ENCODE measurements at places on chromosomes 16 and 17.

DNA sequence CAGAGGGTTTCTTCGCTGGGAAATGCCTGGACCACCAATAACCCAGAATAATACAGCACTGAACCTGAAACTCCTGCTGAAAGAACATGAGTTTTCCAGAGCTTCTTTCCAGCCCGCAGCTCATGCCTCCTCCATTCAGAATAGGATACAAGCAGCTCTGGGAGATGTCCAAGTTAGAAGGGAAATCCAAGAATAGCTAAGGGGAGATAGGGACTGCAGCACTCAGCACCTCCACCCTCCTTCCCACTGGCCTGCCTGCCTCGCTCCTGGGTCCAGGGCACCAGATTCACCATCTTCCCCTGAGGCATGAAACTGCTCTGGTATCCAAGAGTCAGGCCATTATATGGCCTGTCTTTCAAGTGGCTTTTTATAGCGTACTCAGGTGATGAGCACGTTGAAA, 4.1 kb downstream of the KRT31 start:
- no peak for DNase-seq

GRCh38 chr16:85126394-85126704, 14.1 kb upstream of the CIBAR2 start:
- DNase-seq, result no peak

DNA sequence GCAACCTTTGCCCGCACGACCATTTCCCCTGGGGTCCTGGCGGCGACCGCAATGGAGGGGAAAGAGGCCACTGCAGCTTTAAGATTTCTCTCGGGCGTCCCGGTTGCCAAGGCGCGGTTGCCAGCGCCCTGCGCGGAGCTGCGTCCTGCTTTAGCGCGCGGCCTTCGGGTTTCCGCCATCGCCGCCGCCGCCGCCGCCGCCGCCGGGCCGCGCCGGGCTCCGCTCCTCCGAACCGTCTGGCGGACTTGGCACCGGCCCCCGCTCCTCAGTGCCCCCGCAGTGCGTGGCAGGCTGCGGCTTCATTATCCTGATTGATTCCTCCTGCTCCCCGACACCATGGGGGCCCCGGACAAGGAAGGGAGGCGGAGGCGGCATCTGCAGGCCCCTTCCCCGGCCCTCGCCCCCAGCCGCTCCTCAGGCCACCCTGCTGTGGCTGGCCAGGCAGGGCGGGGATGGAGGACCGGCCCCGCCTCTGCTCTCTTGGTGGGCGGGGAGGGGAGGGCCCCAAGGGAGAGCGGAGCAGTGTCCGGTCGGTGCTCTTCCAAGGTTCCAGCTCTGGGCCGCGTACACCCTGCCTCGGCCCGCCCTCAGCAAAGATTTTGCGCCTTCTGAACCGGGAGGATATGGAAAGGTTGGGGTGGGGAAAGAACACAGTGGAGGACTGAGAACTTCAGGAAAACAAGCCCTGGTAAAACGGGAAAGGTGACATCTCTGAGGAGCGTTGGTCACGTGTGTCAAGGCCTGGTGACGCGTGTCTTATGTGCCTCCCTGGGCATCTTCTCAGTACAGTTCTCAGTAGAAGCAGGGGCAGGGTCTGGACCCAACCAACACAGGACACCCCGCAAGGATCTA, 34.0 kb downstream of the NEUROD2 start:
- peak; percentile 72 for DNase-seq

DNA sequence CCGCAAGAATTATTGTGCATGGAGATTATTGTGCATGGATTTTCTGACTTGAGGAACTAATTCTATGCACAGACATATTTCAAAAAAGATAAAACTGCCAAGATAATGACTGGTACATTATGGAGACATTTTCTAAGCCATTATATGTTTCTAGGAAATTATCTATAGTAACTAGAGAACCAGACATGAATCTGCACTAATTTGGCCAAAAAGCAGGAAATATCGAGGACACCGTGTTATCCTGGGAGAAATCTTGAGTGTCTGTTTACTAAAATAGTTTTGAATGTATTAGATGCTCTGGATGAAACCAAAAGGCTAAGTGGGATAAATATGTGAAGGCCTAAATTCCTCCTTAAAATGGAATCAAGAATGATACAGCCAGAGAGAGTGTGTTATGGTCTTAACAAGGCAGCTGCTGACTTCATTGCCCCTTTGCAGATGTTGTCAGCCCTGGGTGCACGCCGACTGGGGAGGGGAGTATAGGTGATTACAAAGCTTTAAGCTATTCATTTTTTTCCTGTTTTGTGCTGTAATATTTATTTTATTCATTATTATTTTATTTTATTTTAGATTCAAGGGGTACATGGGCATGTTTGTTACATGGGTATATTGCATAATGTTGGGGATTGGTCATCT, 226.7 kb downstream of the UTP18 start:
- DNase-seq, result no peak

- DNase-seq, result no peak
Measured at GRCh38 chr17:16882243-16882925, 89.5 kb downstream of the TNFRSF13B start.

DNA sequence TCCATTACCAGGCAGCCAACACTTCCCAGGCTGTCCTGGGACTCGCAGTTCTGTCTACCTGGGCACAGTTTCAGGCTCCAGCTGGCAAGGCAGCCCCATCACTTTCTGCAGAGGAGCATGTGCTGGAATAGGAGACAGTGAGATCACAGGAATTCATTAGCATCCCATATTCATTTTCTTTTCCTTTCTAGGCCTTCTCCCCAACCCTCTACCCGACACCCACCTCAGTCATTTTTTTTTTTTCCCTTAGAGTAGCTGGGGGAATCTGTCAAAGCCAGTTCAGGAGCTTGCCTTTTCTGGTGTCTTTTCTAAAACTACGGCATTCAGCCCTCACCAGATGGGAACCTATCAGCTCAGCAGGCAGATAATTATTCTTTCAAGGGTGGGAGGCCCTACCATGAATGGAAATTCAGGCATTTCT, 42.4 kb upstream of the FBXO47 start:
- DNase-seq, result no peak

Measured in left colon (tissue), 2 donors.